Upper lobe of right lung (tissue), 1 donor: ENCODE measurements at places on chromosomes 7 and 10. TPM values are rescaled to one million over a fixed set of nuclear protein-coding genes. Genes with fewer than 3 reads are reported as not detected.

SLC16A12 gene
- 1.9 TPM for total RNA-seq

GRCh38 chr7:98278936-98279335 is 2.5 kb upstream of the BRI3 start:
- no peak overlapping the region for H3K27ac ChIP-seq
- DNase-seq = no peak
- no peak overlapping the region for H3K4me3 ChIP-seq
- peaks cover 5% of the 10 kb centered on the region for H3K36me3 ChIP-seq
- H3K27me3 ChIP-seq = no peaks in the 10 kb centered on the region

DNA sequence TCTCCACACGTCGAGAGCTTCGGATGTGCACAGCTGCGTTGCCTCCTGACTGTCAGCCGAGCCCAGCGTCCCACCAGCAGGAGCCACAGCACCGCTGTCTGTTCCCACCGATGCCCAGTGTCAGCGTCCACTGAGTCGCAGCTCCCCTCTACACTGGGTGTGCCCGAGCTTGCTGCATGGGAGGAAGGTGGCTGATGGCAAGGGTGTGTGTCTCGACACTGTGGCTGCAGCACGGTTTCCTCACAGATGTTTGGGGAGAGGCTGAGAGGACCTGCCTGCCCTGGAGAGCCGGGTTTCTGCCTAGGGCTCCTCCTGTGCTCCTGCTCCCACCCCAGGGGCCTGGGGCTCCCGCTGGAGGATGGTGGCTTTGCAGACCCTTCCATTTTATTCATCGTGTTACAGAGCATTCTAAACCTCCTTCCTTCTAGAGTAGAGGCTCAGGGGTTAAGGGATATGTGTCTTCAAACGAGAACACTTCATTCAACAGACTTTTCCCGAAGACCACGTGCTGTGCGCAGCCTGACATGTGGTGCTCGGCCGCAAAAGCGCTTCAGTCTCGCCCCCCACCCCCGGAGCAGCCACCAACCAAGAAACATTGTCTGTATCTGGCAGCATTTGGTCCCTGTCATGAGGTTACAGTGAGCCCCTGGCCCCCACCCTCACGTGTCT is 384.8 kb downstream of the DNAJB6 start:
- H3K36me3 ChIP-seq = no peaks in the 10 kb centered on the region
- no peak overlapping the region for H3K4me3 ChIP-seq
- H3K27me3 ChIP-seq = peaks cover 9% of the 10 kb centered on the region
- H3K27ac ChIP-seq = no peak overlapping the region

SLC13A4 gene
- total RNA-seq = not detected

FAM25C gene
- total RNA-seq = not detected

DNA sequence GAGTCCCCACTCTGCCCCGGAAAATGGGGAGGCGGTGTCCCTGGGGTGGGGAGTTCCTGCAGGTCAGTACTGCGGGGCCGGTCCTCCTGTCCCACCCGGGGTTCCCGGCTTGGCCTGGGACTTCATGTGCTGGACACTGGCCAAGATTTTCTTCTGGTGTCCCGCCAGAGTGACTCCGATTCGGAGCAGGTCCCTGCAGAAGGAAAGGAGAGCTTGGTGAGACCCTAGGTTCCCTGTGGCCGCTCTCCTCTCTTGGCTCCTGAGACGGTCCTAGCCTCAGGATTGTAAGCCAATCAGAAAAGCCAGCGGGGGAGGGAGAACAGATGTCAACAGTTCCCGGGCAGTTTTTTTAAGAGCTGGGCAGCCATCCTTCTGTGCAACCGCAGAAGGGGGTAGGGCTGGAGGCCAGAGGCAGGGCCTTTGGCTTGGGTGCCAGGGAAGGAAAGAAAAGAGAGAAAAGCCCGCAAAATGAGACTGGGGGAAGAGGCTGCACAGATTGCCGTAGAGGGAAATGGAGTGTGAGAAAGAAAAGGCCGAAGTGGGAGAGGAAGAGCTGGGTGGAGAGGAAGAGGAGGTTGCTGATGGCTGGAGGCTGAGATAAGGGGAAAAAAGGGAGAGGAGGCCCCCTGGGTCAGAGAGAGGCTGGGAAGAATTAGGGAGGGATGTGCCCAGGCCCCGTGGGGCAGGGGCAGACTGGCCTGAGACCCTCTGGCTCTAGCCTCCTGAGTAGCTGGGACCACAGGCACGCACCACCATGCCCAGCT is 23.7 kb downstream of the EPHB4 start:
- peaks cover 40% of the 10 kb centered on the region for H3K36me3 ChIP-seq
- peak overlapping the region; percentile 16 for H3K4me3 ChIP-seq
- peaks cover 30% of the 10 kb centered on the region for H3K4me1 ChIP-seq
- DNase-seq = peak; percentile 81
- H3K27ac ChIP-seq = peak overlapping the region; percentile 42
- no peaks in the 10 kb centered on the region for H3K27me3 ChIP-seq
